ENCODE measurements at places on chromosomes 4 and X.

- DNase-seq: no peak
Measured at GRCh38 chr4:73539386-73539785, 57.8 kb downstream of the AFM start.

- no peak for DNase-seq
Measured at GRCh38 chr4:174107746-174108354, 175.6 kb downstream of the FBXO8 start.

DNA sequence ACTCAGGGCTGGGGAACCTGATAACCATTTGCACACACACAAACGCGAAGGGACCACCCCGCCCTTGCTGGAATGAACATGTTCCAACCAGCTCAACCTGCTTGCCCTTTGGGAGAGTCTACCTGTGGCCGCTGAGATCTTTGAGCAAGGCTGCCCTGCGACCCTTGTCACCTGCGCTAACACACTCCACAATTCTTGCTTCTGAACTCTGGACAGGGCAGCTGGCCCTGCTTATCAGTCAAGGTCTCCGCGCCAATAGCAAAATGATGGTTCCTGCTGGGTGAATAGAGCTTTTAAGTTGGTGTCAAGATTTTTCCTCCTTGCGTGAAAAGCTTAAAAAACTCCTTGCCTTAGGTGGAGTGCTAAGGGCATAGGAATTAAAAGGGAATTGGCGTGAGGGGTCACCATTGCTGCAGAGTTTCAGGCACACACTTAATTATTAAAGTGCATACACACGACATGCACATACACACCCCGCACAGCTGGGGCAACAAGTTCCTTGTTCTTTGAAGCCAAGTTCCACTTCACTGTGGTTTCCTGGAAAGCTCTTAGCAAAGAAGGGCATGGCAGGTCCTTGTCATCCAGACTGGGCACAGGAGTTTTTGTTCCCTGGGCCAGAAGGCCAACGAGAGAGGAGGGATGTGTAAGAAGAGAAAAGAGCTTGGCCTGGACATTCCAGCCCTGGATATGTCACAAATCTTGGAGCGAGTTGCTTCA is 207.7 kb downstream of the STIM2 start:
- no peak for DNase-seq

- DNase-seq: no peak
Measured at GRCh38 chr4:183345261-183345660, 23.0 kb upstream of the CLDN24 start.

GRCh38 chrX:110536816-110537215 is 178.2 kb downstream of the RTL9 start:
- DNase-seq: no peak

DNA sequence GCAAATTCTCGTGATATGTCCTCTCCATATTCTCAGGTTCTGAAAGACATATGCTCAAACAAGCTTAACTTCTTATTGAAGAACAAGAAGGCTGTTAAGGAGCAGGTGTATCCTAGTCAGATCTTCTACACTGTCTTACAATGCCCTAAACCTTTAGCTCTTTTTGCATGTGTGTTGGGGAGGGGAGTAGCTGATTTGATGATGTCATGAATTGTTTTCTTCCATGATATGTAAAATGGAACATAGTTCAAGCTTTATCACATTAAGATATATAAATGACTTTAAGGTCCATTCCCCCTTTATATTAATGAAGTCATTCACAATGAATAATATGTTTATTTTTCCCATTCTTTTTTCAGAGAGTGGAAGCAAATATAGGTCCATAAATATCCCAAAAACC is 332.5 kb upstream of the FAM241A start:
- no peak for DNase-seq

DNA sequence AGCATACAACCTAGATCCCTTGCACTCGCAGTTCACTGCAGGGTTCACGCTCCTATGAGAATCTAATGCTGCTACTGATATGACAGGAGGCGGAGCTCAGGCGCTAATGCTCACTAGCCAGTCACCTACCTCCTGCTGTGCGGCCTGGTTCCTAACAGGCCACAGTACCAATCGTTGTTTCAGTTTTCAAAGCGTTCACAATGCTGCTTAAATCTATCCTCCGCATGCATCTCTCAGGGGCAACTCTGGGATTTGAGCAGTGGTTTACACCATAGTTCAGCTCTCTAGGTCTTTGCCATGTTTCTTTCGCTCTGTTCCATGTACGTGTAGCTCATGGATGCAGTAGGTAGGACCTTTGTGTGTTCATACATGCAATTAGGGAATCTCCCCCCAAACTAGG is 47.2 kb downstream of the CLOCK start:
- DNase-seq: no peak

GRCh38 chr4:133869486-133869885 is 332.1 kb downstream of the PABPC4L start:
- DNase-seq: no peak

DNA sequence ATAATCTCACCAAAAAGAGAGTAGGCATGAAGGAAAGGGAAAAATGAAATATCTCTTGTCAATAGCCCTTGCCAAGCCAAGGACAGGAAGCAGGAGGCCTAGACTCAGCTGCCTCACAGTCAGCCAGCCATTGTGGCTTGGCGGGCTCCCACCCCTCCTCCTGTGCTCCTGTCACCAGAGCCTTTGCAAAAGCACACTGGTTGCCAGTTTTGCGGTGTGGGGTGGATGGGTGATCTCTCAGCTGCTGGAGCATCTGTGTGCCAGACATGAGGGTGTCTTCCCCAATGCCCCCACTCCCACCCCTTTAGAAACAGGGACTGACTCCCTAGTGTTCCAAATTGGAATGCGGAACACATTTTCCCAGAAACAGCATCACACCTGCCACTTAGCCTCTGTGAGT is 26.1 kb downstream of the ARHGEF6 start:
- no peak for DNase-seq

DNA sequence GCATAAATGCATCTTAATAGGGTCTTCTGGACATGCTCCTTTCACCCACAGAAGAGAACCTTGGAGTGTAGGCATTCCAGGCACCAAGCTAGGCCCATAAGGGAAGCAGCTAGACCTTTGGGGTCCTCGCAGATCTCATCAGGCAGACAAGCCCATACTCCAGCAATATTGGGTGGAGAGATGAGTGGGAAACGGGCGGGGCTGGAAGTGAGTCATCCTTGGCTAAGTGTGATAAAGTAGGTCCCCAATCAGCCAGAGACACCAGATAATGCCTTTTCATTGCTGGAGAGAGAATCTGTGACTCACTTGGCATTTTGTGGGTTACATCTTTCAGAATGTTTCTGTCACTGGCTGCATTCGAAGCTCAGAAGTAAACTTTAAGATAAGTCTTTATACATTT is 133.3 kb upstream of the MBNL3 start:
- no peak for DNase-seq

GRCh38 chr4:141473952-141474351 is 162.4 kb upstream of the IL15 start:
- no peak for DNase-seq

DNA sequence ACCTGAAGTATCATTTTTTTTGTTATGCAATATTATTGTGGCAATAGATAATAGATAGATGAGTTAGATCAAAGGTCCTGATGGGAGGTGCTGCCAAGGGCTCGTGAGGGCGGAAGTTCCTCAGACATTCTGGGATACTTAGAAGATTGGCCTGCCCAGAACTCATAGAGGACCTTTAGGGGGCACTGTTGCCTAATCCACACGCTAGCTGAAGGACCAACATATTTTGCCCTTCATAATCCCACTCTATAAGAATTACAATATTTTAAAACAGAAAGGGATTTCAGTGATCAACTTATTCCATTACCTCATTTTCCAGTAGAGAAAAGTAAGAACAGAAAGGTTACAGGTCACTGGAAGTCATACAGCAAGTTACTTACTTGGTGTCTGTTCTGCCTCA is 22.9 kb upstream of the COX7B2 start:
- peak; percentile 73 for DNase-seq

GRCh38 chr4:19266566-19266965 is 985.1 kb upstream of the SLIT2 start:
- no peak for DNase-seq

- no peak for DNase-seq
Measured at GRCh38 chr4:20086799-20087521, 164.7 kb upstream of the SLIT2 start.

DNA sequence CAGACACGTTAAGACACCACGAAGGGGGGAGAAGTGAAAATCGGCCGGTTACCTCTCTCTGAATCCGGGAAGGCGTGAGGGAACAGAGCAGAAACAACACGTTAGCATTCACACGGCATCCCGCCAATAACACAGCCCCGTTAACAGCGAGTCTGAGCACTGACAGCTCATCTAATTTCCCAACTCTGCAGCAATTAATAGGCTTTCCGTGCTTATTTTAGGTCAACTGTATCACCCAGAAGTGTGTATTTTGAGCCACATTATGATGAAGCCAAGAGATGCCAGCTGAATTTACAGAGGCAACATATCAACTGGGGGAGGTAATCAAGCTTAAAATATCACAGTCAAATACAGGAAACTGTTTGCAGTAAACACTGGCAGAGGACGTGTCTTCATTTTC is 92.6 kb downstream of the NSUN7 start:
- DNase-seq: no peak

- peak; percentile 66 for DNase-seq
Measured at GRCh38 chr4:154164931-154165839, 326.4 kb downstream of the DCHS2 start.

DNA sequence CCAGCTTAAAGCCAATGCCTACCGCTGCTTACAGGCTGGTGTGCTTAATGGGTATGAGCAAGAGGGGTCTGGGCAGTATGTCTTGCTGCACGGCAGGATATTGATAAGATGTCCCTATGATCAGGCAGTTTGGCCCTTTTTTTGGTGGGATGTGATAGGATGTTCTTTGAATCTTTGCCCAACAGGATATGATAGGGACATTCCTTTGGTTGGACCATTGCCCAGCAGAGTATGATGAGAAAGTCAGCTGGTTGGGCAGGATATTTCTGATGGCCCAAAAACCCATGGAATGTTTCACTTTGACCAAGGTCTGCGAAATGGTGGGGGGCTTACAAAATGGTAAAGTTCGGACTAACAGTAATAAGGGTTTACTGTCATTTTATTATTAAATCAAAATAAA is 1060.6 kb downstream of the STIM2 start:
- no peak for DNase-seq

DNA sequence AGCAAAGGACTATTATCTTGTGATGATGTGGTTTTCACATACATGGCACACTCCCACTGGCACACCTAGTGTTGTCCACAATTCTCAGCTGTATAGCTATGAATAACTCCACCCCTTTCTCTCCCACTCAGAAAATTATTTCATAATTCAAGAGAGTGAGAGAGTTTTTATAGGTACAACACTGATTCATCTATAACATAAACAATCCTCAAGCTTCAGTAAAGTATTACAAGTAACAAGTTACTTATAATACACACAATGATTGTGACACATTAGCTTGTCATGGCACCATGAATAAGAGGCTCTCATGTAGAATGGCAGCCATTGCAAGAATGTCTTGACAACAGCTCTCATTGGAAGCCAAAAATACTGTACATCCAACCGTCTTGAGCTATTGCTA is 43.9 kb downstream of the RAB40A start:
- peak; percentile 19 for DNase-seq

GRCh38 chrX:123481913-123482851 is 250.7 kb downstream of the THOC2 start:
- no peak for DNase-seq

DNA sequence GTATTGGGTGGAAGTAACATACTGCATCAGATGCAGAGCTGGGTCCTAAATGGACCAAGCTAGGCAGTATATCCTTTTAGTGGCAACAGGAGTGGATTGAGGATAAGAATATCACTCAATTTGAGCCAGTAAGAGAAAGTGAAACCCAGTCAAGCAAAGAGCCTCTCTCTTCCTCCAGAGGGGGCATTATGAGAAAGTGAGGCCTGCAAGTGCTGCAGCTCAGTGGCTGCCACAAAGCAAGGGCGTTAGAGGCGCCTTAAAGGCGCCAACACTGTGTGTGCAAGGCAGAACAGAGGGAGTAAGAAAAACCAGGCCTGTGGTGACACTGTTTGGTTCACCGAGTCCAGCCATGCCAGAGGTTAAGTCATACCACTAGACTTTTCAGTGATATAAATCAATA is 17.5 kb downstream of the STX18 start:
- peak; percentile 53 for DNase-seq

DNA sequence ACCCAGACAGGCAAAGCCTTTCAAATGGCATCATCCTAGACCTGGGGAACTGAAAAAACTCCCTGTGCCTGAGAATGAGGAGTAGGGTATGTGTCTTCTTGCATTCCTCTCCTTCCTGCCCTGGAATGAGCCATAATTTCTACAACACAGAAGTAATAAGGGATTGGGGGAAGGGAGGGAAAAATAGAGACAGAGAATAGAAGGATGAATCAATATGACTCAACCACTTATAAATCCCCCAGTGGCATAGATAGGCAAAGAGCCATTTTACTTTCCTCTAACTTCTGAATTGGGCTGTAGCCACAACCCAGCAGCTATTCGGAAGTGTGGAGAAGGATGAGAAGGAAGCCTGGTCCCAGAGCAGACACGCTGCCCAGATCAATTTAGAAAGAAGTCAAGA is 99.9 kb downstream of the NHS start:
- DNase-seq: no peak

DNA sequence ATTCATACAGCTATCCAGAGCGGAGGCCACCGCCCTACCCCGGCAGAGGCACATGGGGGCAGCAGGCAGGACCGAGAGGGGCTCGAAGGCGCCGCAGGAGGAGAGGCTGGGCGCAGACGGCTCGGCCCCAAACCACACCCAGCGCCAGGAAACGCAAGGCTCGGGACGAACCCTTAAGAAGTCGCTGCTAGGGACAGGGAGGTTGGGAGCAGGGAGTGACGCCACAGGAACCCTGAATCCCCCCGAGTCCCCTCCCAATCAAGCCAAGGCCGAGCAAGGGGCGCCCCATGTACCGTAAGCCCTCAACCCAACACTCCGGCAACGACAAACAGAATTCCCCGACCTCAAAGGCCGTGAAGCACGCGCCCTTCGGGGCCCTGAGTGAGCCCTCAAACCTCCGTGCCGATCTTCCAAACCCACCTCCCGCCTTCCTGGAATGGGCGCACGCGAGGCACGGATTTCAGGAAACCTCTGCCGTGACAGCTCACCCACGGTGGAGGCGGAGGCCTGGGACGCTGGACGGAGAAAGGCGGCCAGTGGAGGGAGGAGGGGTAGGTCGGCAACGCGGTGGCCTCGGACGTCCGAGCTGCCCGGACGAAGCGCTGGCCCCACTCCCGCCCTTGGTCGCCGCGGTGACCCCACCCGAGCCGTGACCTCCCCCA is 1.8 kb downstream of the ZFYVE28 start:
- no peak for DNase-seq

DNA sequence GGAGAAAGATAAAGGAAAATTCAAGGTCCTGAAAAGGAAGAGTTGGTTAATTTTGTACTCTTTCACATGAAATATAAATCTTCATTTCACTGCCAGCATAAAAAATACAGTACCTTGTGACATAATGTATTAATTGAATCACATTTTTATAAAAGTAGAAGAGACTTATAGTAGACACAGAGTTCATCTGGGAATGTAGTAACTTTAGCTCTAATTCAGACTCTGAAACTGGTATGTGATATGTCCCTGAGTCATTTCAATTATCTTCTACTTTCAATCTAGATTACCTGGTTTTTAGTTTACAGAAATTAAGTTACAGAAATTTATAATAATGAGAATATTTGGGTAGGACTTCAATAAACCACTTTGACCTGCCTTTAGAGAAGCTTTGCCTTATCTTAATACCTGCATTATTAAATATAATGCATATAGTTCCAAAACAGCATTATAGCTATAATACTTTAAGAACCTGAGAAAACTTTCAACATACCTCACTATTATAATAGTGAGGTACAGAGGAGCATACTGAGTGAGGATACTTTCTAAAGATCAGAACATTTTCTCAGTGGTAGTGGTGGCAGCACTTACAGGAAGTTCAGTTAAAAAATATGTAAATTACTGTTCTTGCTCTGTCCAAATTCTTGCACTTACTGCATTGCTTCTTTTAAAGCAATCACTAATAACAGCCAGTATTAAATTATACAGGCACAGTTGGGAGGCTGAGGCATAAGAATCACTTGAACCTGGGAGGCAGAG is 11.2 kb downstream of the NEK1 start:
- no peak for DNase-seq
